ENCODE measurements at places on chromosomes 5 and 9.

DNA sequence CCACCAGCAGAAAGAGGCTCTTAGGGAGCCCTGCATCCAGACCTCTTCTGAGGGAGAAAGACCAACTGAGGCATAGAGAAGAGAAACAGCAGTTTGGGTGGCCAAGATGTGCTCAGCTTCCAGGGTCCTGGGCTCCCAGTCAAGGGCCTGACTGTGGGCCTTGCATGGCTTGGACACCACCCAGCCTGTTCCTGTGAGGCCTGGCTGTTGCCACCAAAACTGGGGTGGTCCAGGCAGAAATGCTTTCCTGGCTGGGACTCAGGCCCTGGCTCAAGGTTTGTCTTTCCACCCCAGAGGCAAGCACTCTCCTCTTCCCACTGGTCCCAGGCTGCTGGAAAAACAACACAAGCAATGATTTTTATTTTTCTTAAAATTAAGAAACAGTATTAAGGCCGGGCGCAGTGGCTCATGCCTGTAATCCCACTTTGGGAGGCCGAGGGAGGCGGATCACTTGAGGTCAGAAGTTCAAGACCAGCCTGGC, 13.3 kb downstream of the MYOZ3 start:
- ATAC-seq, result no peak

DNA sequence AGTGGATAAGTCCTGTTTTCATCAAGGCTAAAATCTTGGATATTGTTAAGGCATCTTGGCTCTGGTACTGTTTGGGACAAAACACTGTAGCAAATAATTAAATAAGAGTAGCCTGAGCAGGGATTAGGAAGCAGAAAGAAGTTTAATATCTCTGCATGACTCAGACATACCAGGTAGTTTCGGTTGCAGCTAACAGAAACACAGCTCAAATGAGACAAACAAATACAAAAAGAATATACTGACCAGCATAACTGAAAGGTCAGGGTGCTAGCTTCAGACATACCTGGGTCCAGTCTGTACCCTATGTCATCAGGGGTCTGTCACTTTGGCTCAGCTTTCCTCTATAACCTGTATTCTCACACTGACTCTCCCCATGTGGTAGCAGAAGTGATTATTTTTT, 156.4 kb upstream of the MAP3K1 start:
- ATAC-seq, result no peak

- peak; percentile 63 for ATAC-seq
Observed at GRCh38 chr9:101427957-101428655, 7.5 kb downstream of the ALDOB start.

GRCh38 chr5:150497274-150497988, 10.5 kb upstream of the NDST1 start:
- no peak for ATAC-seq

- no peak for ATAC-seq
Observed at GRCh38 chr5:168159425-168159824, 132.0 kb upstream of the WWC1 start.

- no peak for ATAC-seq
Observed at GRCh38 chr5:1208221-1208742, 6.9 kb downstream of the SLC6A19 start.

DNA sequence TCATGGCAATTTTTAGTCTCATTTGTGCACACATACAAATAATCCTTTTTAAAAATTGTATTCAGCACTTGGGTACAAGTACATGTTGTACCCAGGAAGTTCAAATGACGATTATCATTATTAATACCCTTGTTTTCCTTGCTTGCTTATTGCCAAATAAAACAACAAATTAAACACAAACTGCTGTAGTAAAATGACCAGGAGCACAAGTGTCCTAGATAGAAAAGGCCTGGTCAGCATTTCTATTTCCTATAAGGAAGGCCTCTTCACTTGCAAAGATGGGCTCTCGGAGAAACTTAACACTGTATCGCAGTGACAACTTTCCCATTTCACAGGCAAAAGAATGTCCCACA, 34.7 kb upstream of the PLPP1 start:
- ATAC-seq, result no peak

- ATAC-seq, result peak; percentile 51
Observed at GRCh38 chr5:154850255-154851062, at the start of gene FAXDC2. FAXDC2 (minus strand) TSS chr5:154850603; CDS start chr5:154838178, 12,425 bp downstream.

DNA sequence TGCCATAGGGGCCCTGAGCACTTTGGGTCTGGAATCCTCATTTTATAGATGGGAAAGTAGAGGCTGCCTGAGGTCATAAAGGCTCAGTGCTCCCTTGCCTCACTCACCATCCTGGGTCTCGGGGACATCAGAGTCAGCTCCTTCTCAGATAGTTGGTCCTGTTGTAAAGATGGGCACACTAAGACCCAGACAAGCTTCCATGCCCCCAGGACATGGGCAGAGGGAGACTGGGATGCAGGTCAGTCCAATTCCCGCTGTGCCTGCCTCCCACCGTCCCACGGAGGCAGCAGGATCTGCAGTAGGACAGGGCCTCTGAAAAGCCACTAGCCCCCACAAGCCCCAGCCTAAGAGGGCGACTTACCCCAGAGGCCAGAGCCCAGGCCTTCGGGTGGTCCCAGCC, 19.0 kb upstream of the SUSD3 start:
- ATAC-seq, result no peak

GRCh38 chr5:90861843-90862586, 303.4 kb downstream of the ADGRV1 start:
- no peak for ATAC-seq

- peak; percentile 63 for ATAC-seq
Observed at GRCh38 chr5:160799184-160799583, 52.8 kb downstream of the ATP10B start.

DNA sequence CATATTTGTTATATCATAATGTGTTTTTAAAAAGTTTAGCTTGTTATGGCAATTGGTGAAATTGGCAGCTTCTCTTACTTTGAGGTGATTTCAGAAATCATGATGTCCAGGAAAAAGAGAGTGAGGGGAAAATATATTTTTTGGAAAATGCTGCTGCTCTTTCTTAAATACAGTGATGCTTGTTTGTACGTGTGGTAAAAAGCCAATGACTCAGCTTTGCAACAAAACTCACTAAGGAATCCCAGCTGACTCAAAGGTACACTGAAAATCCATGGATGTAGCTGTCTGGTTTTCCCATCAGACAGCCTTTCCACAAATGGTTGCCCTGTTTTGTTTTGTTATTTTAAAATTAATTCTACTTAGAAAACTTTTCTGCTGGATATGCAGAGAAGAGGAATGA, 306.4 kb upstream of the PAPPA start:
- ATAC-seq, result no peak

DNA sequence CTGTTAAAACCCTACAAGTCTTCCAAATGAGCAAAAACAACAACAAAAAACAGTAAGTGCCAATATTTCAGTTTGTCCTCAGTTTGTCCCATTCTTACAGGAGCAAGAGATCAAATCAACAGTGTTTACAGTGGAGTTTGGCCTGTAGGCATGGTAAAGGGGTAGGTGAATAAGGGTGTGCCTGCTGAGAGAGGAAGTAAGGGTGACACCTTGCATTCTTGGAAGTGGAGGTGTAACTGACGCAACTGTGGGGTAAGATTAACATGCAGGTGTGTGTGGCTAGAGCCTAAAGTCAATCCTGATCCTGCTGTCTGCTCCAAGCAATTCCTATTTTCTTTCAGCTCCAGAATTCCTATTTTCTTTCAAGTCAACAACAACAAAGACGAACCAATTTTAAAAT, 43.4 kb downstream of the PFDN1 start:
- no peak for ATAC-seq

- no peak for ATAC-seq
Observed at GRCh38 chr5:2387250-2387633, 364.2 kb downstream of the IRX2 start.

DNA sequence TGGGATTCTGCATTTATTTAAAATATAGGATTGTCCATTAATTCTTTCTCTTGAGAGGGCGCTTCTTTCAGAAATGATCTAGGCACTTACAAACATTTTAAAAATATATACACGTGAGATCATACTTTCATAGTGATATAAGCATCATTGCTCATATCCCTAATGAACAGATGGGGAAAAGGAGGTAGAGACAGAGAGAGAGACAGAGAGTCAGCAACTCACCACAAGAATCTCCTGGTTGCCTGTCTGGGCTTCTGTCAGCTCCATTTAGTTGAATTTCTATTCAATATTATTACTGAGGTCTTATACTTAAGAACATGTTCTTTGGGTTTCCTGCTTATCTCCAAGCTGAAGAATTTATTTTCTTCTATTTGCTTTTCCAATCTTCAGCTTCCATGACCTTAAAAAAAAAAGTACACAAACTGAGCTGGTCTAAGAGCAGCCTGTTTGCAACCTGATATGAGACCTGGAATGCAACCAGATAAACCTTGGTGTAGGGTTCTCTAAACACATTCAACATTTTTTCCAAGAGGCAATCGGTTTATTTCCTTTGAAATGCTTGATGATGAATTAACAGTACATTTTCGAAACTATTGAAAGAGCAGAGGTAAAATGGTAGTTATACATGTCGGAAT, 51.6 kb upstream of the LIFR start:
- no peak for ATAC-seq

DNA sequence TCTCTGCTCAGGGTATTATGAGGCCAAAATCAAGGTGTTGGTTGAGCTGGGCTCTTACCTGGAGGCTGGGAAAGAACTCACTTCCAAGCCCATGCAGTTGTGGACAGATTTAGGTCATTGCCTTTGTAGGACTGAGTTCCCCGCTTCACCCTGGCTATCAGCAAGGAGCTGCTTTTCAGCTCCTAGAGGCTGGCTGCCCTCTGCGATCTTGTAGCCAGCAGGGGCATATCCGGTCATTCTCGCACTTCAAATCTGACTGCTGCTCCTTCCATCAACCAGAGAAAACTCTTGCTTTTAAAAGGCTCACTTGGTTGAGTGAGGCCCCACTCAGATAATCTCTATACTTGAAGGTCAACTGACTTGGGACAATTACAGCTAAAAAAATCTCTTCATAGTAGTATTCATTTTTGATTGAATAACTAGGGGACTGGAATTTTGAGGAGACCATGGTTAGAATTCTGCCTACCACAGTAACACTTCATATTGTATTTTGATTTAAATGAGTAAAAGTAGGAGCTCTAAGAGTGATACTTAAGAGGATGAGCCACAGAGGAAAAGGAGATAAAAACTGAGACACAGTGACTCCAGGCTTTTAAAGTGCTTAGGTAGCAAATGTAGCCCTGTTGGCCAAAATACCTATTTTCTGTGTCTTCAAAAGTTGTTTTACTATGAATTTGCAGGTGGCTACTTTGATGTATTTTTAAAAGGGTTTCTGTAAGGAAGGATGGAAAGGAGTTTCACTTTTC, 137.4 kb downstream of the CD180 start:
- no peak for ATAC-seq

DNA sequence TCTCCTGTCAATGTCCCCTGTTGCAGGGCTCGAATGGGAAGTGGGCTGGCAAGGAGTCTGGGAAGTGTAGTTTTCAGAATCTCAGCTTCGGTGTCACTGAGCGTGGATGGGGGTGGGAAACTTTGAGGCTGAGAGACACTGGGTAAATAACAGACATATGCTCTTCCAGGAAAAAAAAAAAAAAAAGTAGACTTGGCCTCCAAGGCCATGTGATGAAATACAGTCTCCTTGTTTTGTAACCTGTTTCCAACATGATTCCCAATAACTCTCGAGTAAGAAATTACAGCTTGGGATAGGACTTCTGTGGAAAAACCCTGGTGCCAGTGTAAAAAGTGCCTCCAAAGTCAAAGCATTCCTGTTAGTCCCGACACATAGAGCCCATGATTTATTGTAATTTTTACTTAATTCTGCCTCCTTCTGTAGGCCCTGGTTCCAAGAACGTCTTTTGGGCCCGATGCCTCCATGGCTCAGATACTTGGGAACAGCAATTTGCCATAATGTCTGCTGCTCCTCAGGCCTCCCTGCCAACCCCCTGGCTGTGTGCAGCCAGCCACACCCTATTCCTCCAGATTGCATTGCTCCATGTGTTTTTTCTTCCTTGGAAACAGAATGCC, 119.5 kb upstream of the TNC start:
- ATAC-seq, result no peak

DNA sequence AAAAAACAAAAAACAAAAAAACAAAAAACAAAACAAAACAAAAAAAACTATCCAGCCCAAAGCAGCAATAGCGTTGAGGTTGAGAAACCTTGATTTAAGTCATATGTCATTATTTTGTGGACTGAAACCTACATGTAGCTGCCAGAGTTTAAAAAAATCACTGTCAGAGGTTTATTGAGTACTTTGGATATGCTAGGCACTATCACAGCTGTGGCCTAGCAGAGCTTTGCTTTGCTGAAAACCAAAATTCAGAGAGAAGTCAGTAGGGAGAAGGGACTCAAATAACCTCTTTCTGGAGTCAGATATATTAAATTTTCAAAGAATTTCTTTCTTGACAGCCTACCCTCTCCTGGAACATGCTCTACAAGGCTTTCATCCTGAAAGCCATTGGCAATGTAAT, 151.5 kb downstream of the TARS1 start:
- ATAC-seq, result no peak

GRCh38 chr5:40240111-40240510, 439.6 kb upstream of the PTGER4 start:
- ATAC-seq, result no peak

DNA sequence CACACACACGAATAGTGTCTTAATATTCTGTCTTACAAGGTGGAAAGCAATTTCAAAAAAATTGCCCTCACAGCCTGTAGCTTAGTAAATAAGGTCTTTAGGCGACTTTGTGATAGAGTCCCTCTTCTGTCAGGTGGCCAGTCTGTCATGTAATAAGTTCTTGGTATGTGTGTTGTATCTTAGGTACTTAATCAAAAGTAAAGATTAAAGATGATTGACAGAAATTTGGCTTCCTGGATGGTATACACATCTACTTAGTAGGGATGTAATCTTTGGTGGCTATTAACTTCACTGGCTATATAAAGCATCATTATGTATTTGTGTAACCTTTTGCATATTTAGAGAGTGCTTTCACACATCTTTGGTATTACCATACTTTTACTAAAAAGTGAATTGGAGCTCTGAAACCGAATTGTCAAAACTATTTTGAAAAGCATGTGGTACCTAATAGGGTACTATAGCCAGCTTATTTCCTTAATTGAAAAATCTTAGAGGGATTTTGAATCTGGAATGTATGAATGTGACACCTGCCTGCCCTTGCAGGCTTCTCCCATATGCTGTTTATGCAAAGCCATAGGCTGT, 3.4 kb downstream of the G3BP1 start:
- ATAC-seq, result no peak

- no peak for ATAC-seq
Observed at GRCh38 chr5:4019009-4019769, 423.6 kb downstream of the IRX1 start.

DNA sequence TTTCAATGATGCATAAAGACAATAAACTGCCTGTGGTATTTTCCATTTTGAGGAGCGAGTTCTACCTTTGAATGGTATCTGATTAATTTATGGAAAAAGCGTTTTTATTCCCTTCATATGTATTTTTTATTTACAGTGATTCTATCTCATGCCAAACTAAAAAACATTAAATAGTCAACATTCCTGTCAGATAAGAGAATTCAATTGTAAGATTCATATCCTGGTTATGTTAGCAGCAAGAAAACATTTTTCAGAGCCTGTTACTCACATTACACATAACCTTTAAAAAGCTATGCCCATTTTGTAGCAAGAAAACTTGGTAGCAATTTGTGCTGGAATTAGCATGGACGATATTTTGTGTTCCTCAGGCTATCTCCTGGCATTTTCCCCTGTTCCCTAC, 55.1 kb upstream of the PRLR start:
- no peak for ATAC-seq
